ENCODE measurements at places on chromosomes 1 and 21.

GRCh38 chr1:233295237-233295974 lies at the start of gene PCNX2:
TSS of gene PCNX2 (minus strand) at chr1:233295725. CDS start at chr1:233295478, 247 bp downstream.
- DNase-seq: peak; percentile 17

- no peak for DNase-seq
Measured at GRCh38 chr1:165826565-165827267, 698 bp upstream of the UCK2 start.

DNA sequence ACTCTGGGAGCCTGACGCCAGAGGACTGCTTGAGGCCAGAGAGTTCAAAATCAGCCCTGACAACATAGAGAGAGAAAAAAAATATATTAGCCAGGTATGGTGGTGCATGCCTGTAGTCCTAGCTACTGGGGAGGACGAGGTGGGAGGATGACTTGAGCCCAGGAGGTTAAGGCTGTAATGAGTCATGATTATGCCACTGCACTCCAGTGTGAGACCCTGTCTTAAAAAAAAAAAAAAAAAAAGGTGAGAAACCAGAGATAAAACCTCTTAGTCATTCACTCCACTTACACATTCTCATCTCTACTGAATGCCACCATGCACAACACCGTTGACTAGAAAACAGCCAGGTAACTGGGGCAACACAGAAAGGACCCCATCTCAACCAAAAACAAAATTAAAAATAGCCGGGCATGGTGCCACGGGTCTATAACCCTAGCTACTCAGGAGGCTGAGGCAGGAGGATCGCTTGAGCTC lies 178.1 kb downstream of the SLC45A1 start:
- no peak for DNase-seq

- DNase-seq: peak; percentile 69
Measured at GRCh38 chr1:149885339-149886120, 13.8 kb upstream of the BOLA1 start.

DNA sequence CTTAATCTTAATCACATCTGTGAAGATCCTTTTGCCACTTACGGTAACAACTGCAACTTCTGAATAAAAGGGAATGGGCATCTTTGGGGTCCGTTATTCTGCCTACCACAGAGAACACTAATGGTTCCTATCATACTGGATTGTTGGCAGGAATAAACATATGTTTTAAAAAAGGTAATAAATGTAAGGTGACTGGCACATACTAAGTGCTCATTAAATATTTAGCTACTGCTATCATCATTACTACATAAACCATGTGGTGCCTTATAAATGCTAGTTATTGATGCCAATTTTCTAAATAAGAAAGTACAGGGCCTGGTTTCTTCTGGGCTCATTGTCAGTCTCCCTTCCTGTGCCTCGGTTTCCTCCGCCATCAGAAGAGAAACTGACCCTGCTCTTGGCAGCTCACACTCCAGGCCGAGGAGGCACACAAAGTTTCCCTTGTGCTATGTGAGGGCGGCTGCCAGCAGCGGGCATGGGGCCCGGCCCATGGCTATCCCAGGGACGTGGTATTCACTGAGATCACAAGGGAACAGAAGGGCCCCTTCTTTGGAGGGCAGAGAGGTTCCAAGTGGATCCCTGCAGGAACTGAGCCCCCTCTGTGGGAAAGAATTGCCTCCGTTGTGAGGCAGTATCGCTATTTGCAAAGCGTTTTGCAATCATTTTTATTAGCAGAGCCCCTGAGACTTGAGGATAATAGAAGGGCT lies 26.2 kb downstream of the NAV1 start:
- no peak for DNase-seq

- DNase-seq: no peak
Measured at GRCh38 chr1:99003581-99004253, 944 bp downstream of the PLPPR5 start.

DNA sequence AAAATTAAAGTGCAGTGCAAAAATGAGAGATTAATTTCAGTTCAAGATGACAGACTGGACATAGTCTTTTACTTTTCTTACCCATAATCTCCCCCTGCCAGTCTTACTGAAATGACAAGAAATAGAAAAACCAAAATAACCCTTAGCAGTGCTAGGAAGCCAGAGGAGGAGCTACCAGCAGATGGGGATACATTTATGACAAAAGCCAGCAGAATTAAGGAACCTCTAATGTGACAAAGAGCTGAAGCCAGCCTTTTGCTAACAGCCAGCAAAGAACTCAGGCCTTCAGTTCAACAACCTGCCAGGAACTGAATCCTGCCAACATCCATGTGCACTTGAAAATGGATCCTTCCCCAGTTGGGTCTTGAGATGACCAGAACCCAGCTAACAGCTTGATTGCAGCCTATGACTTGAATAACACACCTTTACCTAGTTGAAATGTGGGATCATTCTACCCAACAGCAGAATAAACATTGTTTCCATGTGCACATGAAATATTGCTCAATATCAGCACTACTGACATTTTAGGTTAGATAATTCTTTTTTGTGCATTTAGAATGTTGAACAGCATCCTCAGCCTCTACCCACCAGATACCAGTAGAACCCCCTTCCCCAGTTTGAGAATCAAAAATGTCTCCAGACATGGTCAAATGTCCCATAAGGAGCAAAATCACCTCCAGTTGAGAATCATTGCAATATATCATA lies 7.9 kb upstream of the TRAF5 start:
- no peak for DNase-seq

DNA sequence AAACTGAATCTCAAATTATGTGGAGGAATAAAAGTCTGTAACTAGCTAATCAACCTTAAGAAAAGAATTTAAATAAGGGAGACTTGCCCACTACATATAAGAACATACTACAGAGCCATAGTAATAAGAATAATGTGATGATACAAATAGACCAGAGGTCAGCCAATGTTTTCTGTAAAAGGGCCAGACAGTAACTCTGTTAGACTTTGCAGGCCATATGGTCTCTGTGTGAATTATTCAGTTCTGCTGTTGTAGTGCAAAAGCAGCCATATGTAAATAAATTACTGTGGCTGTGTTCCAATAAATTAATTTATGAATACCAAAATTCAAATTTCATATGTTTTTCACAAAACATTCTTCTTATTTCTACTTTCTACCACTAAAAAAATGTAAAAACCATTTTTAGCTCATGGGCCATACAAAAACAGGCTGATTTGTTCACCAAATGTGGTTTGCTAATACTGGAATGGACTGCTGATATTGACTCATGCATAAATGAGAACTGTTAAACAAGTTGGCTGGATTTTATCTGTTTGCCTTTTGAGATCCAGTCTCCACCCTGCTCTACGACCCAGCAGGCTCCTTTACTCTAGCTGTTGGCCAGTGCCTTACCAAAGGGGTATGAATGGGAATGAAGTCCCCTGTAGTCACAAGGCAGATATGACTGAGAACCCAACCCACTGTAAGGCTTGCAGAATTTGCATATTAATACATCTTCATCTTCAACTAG lies 98.2 kb upstream of the ZNHIT6 start:
- DNase-seq: no peak

DNA sequence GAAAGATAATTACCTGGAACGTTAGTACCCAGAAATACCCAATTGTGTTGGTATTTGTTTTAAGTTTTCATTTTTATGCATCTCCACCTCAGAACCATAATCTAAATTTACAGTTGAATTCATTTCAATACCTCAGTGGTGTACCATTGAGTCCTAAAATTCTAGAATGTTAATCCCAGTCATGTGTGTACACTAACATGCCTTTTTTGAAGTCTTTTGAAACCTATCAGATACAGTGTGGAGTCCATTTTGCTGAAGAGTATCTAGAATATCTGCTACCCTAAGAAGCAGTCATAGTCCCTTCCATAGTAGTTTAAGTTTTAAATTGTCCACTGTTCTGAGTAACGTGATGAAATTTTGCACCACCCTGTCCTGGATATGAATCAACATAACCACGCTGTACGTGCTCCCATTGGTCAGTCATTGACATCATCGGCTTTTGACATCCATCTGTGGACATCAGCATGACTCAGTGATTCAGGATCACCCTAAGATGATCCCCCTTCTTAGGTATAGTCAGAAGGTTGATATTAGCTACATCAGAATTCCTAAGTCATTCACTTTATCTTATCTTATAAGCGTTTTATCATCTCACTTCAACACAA lies 7.5 kb upstream of the ASH1L start:
- DNase-seq: no peak

DNA sequence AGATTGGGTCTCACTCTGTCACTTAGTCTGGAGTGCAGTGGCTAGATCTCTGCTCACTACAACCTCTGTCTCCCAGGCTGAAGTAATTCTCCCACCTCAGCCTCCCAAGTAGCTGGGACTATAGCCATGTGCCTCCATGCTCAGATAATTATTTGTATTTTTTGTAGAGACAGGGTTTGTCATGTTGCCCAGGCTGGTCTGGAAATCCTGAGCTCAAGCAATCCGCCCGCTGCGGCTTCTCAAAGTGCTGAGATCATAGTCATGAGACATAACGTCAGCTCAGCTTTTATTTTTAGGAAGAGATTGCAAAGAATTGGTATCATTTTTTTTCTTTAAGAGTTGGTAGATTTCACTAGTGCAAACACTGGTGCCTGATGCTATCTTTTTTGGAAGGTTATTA lies 244.9 kb downstream of the DSCAM start:
- DNase-seq: no peak

DNA sequence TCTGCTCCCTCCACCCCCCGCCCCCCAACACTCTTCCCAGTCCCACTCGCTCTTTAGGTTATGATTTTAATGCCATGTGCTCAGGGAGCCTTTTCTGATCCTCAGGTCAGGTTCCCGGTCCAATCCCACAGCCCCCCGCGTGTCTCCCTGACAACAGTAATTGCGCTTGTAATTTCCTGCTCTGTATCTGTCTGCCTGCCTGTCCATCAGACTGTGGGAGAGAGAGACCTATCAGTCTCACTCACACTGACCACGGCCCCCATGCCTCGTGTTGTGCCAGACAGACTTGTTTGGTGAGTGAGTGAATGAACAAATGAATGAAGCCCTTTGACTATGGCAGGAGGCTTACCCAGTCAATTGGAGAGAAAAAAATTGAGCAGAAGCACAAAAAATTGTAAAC lies 50.8 kb upstream of the ECE1 start:
- DNase-seq: no peak

DNA sequence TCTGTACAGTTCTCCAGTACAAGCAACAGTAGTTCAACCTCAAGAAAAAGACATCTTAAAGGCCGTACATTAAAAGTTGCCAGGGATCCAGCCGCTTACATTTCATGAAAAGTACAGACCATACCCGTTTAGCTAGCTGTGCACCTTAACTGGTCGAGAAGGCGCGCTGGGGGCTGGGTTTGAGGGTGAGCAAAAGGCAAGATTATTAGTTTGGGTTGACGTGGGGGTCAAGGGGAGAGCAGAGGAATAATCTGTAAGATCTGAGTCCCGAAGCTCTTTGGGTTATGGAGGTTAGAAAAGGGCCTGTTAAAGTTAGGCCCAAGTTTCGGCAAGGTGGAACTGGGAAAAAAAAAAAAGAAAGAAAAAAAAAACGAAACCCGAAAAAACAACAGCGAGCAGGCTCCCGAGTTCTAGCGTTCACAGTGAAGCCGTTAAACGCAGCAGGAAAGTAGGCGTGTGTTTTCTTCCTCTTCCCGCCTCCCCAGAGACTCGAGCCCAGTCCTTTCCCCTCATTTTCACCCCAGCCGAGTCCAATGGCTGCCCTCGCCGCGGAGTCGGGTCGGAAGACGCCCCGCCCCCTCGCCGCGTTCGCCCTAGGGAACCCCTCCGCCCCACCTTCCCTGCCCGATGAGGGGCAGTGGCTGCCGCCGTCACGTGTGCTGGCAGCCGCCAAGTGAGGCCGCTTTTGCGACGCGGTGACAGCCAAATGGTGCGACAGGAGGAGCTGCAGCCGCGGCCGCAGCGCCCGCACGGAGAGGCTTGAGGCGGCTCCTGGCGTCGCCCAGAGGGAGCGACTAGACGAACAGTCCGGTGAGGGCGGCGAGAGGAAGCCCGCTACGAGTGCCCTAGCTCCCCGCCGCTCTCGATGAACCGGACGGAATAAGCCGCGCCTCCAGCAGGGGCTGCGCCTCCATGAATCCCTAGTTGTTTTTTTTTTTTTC lies at the start of gene PKN2:
PKN2 (plus strand) TSS at position 733 of the 941 bp plus-strand sequence. CDS start 308 bp downstream, outside the sequence.
- peak; percentile 97 for DNase-seq

- DNase-seq: peak; percentile 15
Measured at GRCh38 chr1:22105611-22106207, 37.2 kb downstream of the WNT4 start.

GRCh38 chr21:40282912-40283886 lies 416.0 kb downstream of the PCP4 start:
- no peak for DNase-seq

DNA sequence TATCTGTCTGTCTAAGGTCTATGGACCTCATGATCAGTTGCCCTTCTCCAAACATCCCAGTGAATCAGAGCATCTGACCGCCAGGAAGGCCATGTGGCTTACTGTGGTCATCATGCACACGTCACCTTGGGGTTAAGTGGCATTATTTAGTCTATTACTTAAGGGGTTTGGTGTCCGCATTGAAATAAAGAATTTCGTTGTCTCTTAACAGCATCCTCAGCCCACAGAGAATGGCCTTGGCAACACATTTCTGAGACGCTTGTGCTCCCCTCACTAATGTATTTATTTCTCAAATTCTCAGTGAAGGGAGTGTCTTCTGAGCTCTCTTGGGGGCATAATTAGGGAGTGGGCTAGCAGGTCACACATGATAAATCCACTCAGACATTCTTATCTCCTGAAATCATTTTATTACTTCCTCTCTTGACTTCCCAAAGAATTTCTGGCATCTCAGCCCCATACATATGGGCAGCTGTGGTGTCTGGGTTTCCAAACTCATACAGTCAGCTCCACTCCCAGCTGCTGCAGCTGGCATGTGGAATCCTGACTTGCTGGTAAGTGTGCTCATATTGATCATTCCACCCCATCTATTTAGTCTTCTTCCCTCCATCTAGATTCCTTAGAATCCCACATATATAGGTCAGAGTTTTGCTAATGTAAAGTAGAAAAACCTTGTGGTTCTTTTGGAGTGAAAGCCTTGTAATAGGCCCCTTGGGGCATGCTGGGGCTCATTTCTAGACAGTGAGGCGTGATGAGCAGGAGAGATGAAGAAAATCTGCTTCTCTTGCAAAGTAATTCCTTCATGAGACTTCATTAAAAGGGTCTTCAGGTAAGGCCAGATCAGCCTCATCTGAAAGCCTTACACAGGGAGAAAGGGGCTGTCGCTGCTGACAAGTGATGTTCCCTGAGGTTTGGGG lies 110.5 kb downstream of the HHAT start:
- DNase-seq: peak; percentile 92

DNA sequence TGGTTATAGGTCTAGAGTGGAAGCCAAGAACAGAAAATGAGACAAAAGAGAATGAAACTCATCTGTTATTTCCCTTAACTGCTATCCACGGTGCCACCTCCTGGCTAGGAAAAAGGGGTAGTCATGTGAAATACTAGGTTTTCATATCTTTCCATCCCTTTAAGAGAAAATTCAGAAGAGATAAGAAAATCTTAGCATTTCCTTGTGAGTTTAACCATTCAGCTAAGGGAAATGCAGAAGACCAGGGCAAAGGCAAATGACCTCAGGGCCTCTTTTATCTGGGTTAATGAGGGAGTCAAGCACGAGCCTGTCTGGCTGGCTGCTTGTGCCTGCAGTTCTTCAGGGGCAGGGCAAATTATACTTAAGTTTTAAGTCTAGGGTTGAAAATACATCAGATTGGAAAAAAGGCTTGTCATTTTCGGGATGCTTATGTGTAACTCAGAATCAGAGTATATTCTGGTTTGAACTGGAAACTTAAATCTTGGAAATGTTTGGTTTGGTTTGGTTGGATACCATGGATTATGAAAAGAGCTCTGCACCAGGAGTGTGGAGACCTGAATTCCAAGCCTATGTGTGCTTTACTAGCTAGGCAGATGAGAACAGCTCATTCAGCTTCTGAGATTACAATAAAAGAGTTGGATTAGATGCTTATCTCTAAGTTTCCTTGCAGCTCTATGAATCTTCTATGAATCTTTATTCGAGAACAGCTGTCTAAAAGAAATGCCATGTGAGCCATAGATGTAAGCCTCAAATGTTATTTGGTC lies 19.9 kb downstream of the NIBAN1 start:
- DNase-seq: no peak

GRCh38 chr1:226596531-226597165 lies 48.1 kb downstream of the STUM start:
- no peak for DNase-seq
